Activated naive CD8-positive, alpha-beta T cell treated with anti-CD3 and anti-CD28 coated beads, Interleukin-2, amount 50 U/mL, for 16 hours (primary cell): ENCODE measurements at places on chromosomes 5 and 9.

- DNase-seq, result no peak
Observed at GRCh38 chr9:20701060-20701459, 17.0 kb downstream of the FOCAD start.

DNA sequence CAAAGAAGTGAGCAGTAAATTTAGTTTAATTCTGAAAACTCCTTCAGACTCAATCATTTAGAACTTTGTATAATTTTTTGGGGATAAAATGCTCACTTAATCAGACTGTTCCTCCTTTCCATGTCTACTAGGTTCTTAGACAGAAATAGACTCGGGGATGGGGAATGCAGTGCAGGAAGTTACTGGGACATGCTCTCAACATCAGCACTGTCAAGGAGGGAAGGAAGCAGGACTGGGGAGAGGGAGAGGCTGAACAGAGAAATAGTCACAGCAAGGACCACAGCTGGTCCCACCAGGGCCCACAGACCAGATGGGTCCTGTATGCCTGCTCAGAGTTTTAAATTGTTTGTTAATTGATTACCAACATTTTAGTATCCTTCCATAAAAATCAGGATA lies 310.1 kb upstream of the MSX2 start:
- DNase-seq, result no peak

DNA sequence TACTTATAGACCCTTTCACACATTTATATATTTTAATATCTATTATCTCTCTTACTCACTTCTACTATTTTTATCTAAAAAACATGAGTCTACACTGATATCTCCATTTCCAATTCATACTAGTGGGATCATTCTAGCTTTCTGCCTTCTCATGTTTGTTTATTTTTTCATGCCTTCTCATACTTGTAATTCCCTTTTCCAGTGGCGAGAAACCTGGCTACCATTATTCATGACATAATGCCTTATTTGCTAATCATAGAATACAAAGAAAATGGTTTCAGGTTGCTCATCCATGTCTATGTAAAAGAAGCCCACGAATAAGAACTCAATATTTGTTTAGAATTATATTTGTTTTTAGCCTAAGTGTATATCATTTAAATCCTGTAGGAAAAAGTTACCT lies 232.7 kb upstream of the ACTBL2 start:
- no peak for DNase-seq

DNA sequence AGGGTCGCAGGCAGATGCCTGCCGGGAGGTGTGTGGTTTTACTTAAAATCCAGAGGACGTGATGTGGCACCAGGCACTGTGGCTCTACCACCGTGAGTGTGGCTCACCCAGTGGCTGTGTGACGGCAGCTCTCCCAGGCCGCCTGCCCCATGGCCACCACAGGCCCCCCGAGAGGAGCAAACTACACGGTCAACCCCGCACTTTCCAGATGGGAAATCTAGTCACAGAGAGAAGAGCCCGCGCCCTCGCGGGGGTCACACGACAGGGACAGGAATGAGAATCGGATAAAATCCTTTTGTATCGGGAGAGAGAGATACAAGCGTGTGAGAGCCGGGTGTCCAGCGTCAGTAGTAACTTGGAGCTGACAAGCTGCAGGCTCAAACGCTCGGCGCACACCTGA lies 24.4 kb downstream of the TERT start:
- DNase-seq, result no peak

DNA sequence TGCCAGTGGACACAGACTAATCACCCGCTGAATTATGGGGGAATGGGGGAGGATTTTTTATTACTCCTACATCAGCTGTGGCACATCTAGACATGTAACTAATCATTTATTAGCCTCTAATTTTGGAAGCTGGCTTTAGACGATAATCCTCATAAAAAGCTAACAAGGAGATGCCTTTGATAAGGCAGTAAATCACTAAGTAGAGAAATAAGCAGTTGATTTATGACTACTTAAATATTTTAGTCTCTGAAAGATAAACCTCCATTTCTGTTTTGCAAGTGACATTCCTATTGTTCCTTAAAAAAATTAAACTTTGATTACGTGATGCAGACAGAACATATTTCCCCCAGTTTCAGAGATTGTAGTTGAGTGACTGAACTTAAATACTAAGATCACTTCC lies 206.4 kb upstream of the CDKN2B start:
- no peak for DNase-seq
